ENCODE measurements at places on chromosomes 3 and 15.

- no peak for DNase-seq
These were observed 947.3 kb downstream of the ROBO1 start for GRCh38 chr3:78820542-78820941.

- DNase-seq = no peak
These were observed 11.8 kb upstream of the TNFAIP8L3 start for GRCh38 chr15:51106481-51106880.

- DNase-seq = no peak
These were observed 42.6 kb downstream of the CHD2 start for GRCh38 chr15:92942706-92943105.

DNA sequence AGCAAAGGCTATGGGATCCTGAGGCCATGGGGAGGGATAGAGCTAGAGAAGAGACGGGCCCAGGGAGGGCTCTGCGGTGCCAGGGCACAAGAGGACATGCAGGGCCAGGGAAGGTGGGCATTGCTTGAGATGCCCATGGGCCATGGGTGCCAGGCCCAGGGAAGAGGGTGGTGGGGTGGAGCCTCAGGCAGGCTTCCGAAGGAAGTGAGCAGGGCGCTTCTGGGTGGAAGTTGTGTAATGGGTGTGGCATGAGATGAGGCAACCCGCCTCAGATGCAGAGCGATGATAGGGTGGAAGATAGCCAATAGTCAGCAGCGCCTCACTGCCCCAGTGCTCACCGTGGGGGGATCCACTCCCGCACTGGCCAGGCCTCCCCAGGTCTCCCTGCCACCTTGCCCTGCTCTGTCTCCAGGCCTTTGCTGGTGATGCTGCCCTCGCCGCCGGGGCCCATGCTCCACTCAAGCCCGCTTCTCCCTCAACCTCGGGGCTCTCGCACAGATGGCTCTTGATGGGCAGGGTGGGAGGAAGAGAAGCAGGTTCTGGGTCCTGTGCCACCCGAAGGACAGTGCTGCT lies 51.4 kb downstream of the DNAJB8 start:
- DNase-seq = peak; percentile 83

- no peak for DNase-seq
These were observed 44.1 kb downstream of the CD86 start for GRCh38 chr3:122099255-122099654.

DNA sequence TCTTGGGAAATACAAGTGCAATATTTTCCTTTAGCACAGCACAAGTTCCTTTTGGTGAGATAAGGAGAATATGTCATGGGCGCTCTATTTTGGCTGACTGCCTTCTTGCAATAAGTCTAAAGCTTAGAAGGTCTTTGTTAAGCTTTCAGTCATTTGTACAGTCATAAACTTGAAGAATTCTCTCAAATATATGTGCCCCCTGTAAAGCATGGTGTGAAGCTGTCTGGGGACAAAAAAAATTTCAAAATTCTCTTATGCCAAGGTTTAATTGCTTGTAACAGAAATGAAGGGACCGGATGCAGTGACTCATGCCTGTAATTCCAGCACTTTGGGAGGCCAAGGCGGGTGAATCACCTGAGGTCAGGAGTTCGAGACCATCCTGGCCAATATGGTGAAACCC lies 21.7 kb upstream of the ARID3B start:
- no peak for DNase-seq

DNA sequence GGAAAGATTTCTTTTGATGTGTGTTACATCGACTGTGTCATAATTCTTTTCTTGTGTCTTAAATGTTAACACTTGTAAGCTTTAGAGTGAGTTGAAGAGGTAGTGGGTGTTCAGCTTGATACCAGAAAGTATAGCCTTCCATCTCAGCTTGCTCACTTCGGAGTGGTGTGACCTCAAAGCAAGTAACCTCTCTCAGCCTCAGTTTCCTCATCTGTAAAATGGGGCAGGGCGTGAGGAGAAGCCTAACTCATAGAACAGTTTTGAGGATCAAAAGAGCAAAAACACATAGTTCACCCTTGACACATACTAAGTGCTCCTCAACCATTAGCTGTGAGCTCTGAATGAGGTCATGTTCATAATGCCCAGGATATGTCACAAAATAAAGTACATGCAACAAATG lies 434.8 kb upstream of the PROK2 start:
- no peak for DNase-seq

DNA sequence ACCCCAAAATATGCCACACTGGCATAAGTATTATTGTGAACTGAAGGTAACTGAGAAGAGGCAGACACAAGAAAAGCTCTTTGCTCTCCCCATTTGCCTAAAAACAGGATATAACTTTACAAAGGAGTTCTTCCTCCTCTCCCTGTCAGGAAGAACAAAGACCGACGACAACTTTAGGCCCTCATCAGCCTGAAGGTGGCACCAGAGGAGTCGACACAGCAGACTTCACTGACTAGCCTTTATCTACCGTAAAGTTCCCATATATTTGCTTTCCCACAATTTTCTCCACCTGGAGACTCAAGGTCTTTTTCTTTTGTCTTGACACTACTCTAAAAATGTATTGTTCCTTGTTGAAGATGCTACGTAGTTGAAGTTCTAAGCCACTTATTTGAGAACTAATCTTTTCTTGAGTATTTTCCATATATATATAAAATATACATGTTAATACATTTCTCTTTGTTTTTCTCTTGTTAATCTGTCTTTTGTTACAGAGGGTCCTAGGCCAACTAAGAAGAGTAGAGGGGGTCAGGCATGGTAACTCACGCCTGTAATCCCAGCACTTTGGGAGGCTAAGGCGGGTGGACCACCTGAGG lies 16.2 kb upstream of the XIRP1 start:
- DNase-seq = no peak

GRCh38 chr3:55570271-55570711 lies 83.2 kb upstream of the WNT5A start:
- DNase-seq = no peak

DNA sequence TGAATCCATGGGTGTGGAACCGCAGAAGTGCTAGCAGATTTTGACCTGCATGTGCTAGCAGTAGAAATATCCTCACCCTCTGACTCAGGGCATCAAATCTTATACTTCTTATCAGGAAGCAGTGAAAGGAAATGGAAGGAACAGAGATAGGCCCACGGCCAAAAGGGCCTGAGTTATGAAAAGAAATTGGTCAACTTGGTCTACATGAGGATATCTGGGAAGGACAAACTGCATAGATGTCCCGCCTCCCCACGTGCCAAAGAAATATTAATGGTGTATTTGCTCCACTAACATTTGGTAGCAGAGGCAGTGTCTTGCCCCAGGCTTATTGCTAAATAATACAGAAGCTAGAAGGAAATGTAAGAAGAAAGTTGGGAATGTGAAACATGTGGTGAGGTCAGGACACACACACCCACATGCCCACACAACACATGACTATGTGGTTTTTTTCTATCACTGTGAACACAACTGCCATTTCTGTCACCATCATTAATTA lies 93.6 kb upstream of the COL8A1 start:
- DNase-seq = no peak

DNA sequence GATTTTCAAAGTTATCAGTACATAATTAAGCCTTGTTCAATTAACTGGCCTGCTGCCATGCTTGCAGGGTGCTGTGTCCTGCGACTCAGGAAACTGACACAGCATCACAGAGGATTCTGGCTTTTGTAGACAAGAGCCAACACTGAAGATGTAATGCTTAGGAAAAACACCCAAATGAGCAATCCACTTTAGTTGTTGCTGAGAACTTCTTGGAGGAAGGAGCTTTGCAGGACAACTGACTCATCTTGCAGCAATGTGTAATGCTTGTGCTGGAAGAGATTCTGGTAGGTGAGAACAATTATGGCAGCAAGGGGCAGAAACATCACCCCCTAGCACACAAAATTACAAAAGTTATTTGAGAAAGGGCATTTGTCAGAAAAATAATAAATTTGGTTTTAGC lies 67.6 kb downstream of the NLGN1 start:
- no peak for DNase-seq

GRCh38 chr3:49785565-49786356 lies 581 bp downstream of the IP6K1 start:
- DNase-seq = no peak

DNA sequence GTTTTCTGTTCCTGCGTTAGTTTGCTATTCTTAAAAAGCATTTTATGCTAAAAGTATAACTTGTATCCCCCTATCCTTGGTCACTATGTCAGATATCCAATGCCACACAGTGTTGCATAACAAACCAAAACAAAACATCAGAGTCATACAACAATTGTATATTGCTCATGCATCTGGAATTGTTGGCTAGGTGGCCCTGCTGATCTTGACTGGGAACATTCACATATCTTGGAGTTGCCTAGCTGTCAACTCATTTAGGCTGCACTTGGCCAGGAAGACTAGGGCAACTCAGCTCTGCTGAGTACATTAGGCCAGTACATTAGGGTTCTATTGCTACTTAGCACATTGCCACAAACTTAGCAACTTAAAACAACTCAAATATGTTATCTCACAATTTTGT lies 706.5 kb upstream of the UBE2E2 start:
- DNase-seq = no peak

DNA sequence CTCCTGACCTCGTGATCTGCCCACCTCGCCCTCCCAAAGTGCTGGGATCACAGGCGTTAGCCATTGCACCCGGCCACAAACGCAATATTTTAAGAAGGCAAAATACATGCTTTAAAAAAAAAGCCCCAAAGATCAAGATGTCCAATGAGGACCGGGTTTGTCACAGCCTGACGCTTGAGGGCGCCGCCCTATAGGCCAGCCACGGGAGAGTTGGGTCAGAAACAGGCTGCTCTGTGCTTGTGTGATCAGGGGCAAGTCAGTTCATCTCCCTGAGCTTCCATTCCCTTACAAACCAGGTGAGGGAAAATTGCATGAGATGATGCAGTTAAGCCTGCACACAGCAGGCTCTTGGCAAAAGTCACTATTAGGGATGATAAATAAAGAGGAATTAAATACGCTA lies 23.9 kb downstream of the FAM174B start:
- DNase-seq = no peak

GRCh38 chr15:98794748-98795147 lies 146.4 kb downstream of the IGF1R start:
- DNase-seq = no peak

DNA sequence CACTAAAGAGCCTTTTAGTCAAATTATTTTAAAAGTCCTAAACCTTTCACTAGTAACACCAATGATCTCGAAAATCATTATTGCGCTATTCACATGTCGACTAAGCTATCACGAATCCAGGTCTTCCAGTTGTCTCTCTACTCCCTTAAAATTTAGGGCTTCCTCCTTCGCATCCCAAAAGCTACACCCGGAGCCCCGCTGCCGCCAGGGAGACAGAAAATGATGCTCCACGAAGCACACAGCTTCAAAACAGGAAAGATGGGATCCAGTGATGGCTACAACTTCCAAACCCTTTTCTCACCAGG lies 253 bp downstream of the IFT80 start:
- DNase-seq = no peak

DNA sequence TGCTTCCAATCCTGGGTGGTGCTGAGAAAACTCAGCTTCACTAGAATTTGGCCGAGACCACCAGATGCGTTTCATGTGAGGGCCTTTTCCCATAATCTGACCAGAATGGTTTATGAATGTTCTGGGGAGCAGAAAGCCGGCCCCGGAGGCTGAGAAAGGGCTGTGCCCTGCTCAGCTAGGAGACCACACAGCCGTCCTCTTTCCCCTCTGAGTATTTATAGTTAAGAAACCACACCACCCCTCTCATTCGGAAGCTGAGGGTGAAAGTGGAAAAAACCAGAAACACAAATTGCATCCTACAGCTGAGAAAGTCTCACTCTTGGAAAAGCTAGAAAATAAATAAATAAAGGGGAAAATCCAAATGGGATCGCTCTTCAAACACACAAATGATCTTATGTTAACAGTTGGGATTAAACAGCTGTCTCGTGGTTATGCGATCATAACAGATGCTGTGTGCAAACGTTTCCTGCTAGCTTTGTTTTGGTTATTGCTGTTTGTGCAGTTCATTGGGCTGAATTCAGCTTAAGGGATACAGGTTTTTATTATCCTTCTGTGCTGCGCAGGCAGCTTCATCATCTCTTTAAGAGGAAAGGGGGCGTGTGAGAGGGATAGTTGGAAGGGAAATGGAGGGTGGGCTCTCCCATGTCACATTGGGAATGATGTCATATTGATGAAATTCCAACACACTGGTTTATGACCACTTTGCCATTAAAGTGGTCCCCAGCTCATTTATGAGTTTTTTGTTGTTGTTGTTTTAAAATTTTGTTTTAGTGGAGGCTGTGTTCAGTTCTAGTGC lies 1026.2 kb upstream of the NR2F2 start:
- DNase-seq = no peak

GRCh38 chr3:52877085-52877484 lies 20.3 kb downstream of the STIMATE start:
- DNase-seq = no peak

DNA sequence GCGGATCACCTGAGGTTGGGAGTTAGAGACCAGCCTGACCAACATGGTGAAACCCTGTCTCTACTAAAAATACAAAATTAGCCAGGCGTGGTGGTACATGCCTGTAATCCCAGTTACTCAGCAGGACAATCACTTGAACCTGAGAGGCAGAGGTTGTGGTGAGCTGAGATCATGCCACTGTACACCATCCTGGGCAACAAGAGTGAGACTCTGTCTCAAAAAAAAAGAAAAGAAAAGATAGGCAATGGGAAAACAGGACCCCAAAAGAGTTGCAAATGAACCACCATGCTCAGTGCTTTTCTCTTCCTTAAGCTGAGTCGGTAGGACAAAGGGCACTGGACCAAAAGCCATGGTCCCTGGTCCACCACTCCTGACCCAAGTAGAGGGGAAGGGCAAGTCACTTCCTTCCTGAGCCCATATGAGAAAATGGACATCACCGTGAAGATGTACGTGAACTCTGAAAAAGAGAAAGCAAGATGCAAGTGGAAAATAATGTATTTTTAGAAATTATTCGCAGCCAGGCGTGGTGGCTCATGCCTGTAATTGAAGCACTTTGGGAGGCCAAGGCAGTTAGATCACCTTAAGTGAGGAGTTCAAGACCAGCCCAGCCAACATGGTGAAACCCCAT lies 2.6 kb downstream of the ITGB5 start:
- DNase-seq = no peak

DNA sequence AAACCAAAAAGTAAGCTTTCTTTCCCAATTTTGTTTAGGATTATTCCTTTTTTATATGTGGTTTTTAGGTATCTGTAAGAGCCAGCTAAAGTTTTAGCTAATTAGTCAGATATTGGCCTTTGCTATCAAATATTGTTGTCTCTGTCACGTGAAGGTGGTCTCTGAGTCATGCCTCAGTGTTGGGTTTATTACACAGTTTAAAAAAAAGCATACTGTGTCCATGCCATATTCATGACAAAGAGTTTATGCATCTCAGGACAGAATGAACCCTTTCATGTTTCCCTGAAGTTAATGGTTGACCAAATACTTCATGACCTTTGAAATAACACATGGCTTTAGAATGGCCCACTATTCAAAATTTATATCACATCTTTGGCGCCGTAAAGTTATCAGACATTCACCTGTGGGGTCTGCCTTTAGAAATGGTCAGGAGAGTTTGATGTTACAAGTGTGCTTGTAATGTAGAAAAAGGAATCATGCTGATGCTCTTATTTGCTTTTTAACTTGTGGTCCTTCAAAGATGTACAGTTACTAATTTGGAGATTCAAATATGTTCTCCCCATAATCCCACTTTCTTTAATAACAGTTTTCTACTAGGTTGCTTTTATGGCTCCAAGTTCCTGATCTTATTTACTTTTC lies 101.5 kb downstream of the MYRIP start:
- DNase-seq = no peak
